ENCODE measurements at places on chromosomes 6 and 20.

DNA sequence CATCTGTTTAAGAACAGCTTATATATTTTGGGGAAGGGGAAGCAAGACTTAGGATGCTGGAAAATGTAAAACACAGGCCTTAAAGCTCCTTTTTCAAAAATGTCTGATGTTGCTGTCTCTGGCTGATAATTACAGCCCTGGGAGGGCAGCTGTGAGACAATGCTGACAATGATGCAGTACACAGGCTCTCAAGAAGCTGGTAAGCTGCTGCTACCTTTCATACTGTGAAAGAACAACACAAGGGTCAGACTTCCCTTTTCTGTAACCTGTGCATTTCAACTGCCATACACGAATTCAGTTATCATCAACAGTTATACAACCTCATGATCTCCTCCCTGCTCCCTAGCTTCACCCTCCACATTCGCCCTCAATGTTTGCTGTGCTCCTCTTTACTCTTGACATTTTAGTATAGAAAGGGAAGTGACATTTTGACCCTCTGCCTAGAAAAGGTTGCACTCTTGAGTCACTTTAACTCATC lies 25.2 kb downstream of the MAP7 start:
- no peak for DNase-seq

DNA sequence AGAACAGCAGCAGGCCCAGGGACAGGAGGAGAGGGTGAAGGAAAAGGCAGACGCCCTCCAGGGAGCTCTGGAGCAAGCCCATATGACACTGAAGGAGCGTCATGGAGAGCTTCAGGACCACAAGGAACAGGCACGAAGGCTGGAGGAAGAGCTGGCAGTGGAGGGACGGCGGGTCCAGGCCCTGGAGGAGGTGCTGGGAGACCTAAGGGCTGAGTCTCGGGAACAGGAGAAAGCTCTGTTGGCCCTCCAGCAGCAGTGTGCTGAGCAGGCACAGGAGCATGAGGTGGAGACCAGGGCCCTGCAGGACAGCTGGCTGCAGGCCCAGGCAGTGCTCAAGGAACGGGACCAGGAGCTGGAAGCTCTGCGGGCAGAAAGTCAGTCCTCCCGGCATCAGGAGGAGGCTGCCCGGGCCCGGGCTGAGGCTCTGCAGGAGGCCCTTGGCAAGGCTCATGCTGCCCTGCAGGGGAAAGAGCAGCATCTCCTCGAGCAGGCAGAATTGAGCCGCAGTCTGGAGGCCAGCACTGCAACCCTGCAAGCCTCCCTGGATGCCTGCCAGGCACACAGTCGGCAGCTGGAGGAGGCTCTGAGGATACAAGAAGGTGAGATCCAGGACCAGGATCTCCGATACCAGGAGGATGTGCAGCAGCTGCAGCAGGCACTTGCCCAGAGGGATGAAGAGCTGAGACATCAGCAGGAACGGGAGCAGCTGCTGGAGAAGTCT lies 25.5 kb downstream of the C20orf173 start:
- no peak for DNase-seq

GRCh38 chr6:105893741-105894140 lies 192.4 kb upstream of the PRDM1 start:
- DNase-seq: no peak

- peak; percentile 19 for DNase-seq
These were observed 999.4 kb upstream of the GJE1 start for GRCh38 chr6:141133346-141133745.

- no peak for DNase-seq
These were observed 1.6 kb upstream of the ADRM1 start for GRCh38 chr20:62301111-62301668.

GRCh38 chr6:155448668-155449449 lies 6.8 kb downstream of the NOX3 start:
- DNase-seq: no peak

- peak; percentile 94 for DNase-seq
These were observed 5.5 kb upstream of the ARMC12 start for GRCh38 chr6:35731414-35731735.

DNA sequence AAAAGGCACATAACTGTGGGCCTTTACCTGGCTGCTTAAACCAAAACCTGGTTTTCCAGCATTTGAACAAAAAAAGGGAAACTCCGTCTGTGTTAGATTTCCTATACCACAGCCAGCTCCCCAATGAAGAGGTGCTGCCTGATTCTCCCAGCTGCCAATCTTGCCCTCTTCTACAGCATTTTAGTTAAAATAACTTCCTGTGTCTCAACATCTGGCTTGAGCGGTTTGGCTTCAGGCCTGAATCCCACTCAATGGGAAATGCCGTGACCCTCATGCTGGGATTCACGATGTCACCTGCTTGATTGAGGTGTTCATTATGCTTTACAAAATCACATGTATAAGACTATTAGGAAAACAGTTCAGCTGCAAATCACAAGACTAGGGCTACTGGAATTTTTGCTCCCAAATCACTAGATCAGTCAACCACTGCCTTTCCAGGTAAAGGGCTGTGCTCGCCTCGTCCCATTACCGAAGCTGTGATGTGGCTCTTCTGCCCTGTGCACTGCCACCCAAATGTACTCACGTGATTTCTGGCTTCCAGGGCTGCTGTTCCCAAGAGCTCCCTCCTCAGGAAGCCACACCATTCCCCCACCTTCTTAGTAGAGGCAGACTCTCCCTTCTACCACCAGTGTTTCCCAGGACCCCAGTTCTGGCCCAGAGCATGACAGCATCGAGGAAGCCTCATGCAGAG lies 94.6 kb downstream of the PSMG4 start:
- no peak for DNase-seq

- no peak for DNase-seq
These were observed 151.7 kb downstream of the FRK start for GRCh38 chr6:115908906-115909559.

DNA sequence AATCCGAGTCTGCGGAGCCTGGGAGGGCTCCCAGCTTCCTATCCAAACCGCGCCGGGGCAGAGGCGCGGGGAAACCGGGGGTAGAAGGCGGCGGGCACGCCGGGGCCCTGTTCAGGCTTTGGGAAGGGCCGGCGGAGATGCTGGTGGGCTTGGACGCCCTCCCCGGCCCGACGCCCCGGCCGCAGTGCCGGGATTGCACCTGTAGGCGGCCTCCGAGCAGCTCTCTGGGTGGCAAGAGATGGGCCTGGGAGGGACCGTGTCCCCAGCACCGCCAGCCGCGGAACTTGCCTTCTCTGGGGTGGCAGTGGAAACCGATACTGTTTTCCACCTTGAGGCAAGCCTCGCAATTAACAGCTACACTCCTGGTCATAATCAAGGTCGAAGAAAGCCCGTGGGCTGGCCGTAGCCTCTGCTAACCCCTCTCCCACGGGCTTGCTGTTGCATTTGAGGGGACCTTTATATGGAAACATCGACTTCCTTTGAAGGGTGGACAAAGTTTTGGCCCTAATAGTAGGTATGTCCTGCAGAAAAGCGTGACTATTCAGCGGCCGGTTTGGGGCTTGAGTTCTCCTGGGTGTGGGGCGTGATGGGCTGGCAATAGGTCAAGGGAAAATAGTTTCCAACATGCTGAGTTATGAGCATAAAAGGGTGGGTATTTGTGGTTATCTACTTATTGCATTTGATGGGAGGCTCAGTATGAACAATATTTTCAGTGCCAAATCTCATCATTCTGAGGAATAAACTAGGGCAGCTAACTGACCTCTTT lies 1.1 kb upstream of the JAG1 start:
- peak; percentile 86 for DNase-seq

- no peak for DNase-seq
These were observed 79.1 kb upstream of the AFDN start for GRCh38 chr6:167747645-167748044.

DNA sequence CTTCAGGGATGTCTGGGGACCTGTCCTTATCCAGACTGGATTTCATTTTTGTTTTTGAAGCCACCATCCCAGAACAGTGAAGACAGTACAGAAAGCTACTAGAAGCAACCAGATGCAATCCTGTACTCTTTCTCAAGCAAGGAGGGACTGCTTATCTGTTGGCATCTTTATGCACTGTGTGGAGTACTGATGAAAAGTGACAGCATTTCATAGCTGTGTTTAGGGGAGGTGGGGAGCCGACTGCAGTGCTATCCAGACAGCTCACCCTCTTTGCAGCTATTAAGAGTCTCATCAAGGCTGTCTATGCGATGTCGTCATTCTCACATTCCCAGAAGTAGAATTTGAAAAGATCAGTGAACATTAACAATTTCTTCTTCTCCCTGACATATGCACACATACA lies 5.5 kb downstream of the ZDHHC14 start:
- no peak for DNase-seq

DNA sequence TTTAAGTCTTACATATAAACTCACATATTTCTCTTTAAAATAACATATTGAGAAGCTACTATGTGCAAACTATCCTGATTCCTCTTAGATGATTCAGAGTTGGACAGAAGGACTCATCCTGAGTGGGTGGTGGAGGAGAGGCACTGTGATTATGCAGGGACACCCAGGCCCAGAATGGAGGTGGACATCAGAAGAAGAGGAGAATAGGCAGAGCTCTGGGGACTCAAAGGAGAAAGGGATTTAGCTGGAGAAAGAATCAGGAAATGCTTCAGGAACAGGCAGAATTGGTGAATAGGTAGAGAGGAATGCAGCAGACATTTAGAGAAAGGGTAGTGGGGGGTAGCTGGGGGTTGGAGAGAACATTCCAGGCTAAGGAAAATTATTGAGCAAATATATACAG lies 17.4 kb downstream of the RCAN2 start:
- peak; percentile 50 for DNase-seq

GRCh38 chr6:85677234-85677956 lies 34.7 kb upstream of the SYNCRIP start:
- peak; percentile 54 for DNase-seq

DNA sequence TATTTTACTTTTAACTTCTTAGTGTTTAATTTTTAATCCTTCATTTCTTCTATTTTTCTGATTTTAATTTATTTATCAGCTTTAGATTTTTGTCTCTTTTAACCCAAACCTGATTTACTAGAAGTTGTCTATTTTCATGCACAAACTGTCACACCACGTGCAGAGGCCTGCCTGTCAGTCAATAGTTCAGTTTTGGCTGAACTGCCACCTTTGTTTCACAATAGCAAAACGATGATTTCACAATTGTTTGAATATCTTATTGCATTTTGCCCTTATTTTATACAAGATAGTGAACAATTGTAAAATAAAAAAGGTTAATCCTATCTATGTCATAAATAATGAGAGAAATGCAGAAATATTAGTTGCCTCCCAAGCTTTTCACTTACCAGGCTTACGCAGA lies 24.0 kb upstream of the PPP1R3G start:
- peak; percentile 70 for DNase-seq

- no peak for DNase-seq
These were observed 455.9 kb upstream of the JARID2 start for GRCh38 chr6:14789996-14790395.

- no peak for DNase-seq
These were observed 34.0 kb upstream of the NUP153 start for GRCh38 chr6:17740559-17741220.

GRCh38 chr20:1414982-1415381 lies 22.1 kb upstream of the FKBP1A start:
- DNase-seq: no peak

GRCh38 chr20:23085436-23086055 lies 578 bp downstream of the CD93 start:
- DNase-seq: no peak

- peak; percentile 84 for DNase-seq
These were observed 14.8 kb upstream of the TENT5A start for GRCh38 chr6:81767163-81767891.

DNA sequence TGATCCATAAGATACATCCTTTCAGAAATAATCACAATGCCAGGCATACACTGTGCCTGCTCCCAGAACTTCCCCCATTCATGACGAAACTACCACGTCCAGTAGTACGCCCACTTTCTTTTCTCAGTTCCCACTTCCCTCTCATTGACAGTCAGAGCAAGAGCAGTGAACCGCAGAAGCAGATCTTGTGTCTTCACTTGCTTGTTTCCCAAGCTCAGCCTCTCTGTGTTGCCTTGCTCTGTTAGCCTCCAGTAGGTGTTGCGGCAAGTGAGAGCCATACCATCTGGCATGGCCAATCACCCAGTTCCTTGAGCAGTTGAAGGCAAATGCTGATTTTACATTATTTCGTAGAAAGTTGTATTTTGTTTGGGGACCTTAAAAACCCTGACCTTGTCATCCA lies 11.7 kb downstream of the UST start:
- DNase-seq: no peak

DNA sequence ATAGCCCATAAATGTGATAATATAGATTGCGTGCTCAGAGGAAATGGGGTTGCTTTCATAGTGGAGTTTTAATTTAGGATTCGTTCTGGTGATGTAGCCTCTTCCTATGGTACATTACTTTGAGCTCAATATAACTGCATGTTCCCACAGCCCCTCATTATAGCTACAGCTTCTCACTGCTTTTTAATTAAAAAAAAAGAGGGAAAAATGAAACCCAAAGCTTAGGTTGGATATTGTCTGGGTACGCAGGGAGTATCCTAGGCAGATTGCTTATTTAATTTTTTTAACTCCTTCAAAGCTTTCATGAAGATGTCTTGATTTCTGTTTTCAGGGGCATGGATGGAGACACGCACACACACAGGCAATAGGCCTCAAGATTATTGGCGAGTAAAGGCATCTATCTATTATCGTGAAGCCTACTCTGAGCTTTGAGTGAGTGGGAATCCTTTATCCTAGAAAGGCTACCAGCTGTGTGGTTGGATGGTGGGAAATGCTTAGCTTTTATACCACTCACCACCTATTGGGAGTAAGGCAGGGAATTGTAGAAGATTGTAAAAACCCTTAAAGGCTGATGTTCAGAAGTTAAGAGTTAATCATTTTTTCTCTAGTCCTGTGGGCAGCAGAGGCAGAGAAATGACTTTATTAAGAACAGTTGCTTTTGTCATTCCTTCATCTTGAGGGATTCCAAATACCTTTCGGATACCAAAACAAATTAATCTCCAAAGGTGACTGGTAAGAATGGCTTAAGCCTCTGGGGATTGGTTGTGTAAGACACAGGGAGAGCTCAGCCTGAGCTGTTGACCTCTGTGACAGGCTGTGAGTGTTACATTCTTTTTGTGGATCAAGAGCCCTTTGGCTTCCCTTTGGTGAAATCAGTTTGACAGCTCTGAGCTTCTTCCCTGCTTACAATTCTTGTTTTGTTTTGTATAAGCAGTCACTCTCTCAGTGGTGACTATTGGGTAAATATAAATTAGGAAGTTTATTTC lies 33.4 kb downstream of the CTNNBL1 start:
- peak; percentile 30 for DNase-seq

GRCh38 chr6:93040375-93040774 lies 379.0 kb downstream of the EPHA7 start:
- DNase-seq: no peak

DNA sequence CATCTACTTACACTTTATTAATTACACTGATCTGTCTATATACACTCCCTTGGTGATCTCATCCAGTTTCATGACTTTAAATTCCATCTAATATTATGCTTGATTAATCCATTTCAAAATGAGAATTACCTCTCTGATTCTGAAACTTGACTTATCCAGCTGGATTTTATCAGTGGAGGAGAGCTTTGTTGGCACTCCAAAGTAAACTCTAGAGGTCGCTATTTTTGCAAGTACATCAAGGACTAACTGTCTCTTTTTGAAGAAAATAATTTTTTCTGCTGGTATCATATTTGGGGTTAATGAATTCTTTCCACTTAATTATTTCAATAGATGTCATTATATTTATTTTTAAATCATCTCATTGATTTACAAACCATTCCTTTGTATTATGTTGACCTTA lies 630.3 kb upstream of the MAN1A1 start:
- DNase-seq: peak; percentile 19

- peak; percentile 3 for DNase-seq
These were observed 4.5 kb upstream of the DEFB126 start for GRCh38 chr20:137668-138490.
